SW480 (cell line): ENCODE measurements at places on chromosomes 4 and X.

DNA sequence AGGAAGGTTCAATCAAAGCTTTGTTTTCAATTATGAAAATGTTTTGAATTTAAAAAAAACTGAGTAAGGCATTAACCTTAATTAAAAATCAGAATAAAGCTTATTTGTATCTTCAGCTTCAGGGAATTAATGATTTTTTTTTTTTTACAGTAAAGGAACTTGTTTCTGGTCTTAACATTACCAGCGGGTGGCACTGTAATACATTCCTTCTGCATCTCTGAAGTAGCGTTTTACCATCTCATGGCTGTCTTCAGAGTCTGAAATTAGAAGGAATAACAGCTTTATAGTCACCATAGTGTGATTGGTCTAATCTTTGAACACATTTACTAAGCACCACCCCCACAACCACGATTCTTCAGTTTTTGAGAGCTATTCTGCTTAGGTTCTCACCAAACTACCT is 102.6 kb downstream of the IL1RAPL2 start:
- DNase-seq, result peak; percentile 25

- DNase-seq, result no peak
These were observed 328.6 kb downstream of the ARHGAP10 start for GRCh38 chr4:148060264-148061140.

- no peak for DNase-seq
These were observed 12.9 kb downstream of the TLR10 start for GRCh38 chr4:38769857-38770256.

DNA sequence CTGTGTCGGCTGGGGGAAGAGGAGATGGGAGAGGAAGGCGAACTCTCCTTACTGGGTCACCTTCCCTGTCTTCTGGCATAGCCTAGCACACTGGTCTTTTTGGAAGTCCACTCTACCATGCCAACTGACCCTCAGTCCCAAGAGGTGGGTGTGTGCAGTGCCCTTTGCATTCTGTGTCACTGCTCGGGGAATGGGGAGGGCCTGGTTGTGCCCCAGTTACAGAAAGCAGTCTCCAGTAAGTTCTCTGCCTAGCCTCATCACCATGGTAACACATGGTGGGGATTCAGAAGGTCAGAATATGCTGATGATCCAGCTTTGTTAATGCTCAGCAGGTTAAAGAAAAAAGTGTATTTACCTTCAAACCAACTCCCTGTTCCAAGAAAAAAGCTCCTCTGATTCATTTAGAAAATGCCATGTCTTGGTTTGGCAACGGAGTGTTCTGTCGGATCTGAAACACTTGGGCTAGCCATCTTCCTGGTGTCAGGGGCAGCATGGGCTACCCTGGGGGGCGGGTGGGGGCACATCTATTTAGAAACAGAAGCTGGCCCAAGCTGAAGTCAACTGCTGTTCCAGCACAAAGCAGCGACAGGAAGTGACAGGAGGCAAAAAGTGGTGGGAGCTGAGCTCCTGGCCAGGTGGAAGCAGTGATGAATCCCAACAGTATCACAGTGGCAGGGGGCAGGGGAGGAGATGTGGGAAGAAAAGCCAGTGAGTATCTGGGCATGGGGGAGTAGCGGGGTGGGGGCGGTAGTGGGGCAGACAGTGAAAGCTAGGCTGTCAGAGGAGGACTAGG is 37.0 kb downstream of the NSG1 start:
- DNase-seq, result no peak

DNA sequence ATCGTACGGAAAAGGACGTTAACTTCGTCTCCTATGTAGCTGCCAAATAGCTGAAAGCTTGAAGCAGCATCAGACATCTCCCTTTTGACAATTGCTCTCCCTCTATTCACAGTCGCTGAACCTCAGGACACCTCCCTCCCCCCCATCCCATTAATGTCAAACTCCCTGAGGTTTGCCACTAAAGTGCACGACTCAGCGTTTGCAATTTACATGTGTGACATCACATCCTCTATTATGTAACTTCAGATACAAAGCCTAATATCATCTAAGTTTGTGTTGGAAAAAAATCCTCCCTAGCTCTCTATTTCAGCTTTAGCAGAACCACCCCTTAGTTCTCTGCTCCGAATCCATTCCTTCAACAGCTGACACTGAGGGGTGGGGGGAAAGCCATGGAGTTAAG is 5.5 kb upstream of the NR3C2 start:
- DNase-seq, result no peak

DNA sequence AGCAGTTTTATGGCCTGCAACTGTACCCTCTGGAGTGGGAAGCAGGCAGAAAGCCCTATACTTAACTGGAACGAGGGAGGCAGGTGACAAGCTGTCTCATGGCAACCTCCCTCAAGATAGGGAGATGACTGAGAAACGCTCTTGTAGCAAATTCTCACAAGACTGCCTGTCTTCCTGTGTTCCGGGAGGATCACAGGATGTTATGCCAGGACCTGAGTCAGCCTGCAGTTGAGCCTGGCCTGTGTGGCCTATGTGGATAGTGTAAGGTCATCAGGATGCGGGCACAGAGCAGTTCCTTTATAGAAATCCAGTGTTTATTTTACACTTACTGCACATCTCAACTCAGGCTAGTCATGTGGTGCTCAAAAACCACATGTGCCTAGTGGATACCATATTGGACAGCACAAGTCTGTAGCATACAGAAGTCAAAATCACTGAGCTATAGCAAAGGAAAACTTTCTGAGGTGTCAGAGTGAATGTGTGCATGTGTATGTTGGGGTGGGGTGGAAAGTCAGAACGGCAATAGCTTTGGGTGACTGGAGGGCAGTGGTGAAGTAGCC is 25.2 kb downstream of the TAF7L start:
- no peak for DNase-seq

- DNase-seq, result no peak
These were observed 1050.0 kb upstream of the INTU start for GRCh38 chr4:126582737-126583136.

- no peak for DNase-seq
These were observed 487.3 kb downstream of the MID1IP1 start for GRCh38 chrX:39288592-39288991.

- no peak for DNase-seq
These were observed 128.2 kb upstream of the OTUD4 start for GRCh38 chr4:145308598-145308997.

DNA sequence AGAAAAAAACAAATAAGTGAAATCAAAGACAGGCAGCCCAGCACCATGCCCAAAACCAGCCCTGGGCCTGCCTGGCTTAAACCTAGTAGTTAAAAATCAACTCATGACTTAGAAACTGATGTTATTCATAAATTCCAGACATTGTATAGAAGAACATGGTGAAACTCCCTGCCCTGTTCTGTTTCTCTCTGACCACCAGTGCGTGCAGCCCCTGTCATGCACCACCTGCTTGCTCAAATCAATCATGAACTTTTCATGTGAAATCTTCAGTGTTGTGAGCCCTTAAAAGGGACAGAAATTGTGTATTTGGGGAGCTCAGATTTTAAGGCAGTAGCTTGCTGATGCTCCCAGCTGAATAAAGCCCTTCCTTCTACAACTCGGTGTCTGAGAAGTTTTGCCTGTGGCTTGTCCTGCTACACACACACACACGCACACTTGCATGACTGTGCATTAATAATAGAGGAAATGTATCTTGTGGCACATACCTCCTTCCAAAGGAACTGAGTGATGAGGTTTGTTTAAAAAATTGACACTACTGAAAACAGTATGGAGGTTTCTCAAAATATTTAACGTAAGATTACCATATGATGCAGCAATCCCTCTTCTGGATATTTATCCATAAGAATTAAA is 39.2 kb upstream of the UGT2B7 start:
- no peak for DNase-seq

- DNase-seq, result no peak
These were observed 31.9 kb downstream of the ADD1 start for GRCh38 chr4:2875556-2875955.

DNA sequence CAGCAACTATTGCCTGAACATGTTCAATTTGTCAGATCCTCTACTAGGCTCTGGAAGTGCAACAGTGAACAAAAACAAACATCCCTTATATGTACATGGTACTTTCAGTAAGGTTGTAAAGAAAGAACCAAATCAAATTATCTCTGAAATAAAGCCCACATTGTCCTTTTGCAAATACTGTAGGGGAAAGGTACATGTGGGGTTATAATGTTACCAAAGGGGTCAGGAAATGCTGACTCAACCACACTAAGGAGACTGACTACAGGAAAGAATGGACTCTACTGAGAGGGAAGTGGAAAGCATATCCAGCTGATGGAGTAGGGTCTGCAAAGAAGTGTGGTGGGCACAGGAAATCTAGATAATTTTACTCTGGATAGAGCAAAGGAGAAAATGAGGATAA is 61.5 kb downstream of the PCDH18 start:
- DNase-seq, result no peak
